Small intestine (tissue), 16 donors: ENCODE measurements at places on chromosomes 6 and 20. TPM values are rescaled to one million over a fixed set of nuclear protein-coding genes. Genes with fewer than 3 reads are reported as not detected.

DNA sequence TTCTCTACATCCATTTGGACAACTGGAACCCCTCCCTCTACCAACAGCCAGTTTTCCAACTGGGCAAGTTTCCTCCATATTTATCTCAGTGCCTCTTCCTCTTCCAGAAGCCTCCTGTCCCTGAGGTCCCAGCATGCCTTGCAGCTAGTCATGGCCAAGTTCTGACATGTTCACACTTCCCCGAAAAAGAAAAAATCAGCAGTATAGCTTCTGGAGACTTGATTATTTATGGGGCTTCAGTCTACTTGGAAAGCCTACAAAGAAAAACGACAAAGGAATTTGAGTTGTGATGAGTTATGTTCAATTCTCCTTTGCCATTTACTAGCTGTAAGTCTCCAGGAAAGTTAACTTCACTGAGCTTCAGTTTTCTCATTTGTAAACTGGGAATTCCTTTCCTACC is 406.5 kb downstream of the MAFB start:
- H3K36me3 ChIP-seq = no peaks in the 10 kb centered on the region
- no peaks in the 10 kb centered on the region for H3K27me3 ChIP-seq
- H3K4me3 ChIP-seq = no peak overlapping the region
- DNase-seq = no peak
- no peaks in the 10 kb centered on the region for H3K4me1 ChIP-seq

The CDSN gene
- 0.07 TPM for polyA plus RNA-seq

GRCh38 chr6:35487658-35488516 is 9.0 kb downstream of the TEAD3 start:
- peak; percentile 68 for DNase-seq
- peaks cover 56% of the 10 kb centered on the region for H3K36me3 ChIP-seq
- peaks cover 73% of the 10 kb centered on the region for H3K4me1 ChIP-seq
- peak overlapping the region; percentile 34 for H3K27ac ChIP-seq
- no peaks in the 10 kb centered on the region for H3K27me3 ChIP-seq

GRCh38 chr6:128244751-128245405 is 275.5 kb downstream of the PTPRK start:
- H3K4me1 ChIP-seq = no peaks in the 10 kb centered on the region
- DNase-seq = no peak
- H3K36me3 ChIP-seq = peaks cover 3% of the 10 kb centered on the region
- H3K27ac ChIP-seq = no peak overlapping the region
- H3K27me3 ChIP-seq = no peaks in the 10 kb centered on the region
- H3K4me3 ChIP-seq = no peak overlapping the region

DNA sequence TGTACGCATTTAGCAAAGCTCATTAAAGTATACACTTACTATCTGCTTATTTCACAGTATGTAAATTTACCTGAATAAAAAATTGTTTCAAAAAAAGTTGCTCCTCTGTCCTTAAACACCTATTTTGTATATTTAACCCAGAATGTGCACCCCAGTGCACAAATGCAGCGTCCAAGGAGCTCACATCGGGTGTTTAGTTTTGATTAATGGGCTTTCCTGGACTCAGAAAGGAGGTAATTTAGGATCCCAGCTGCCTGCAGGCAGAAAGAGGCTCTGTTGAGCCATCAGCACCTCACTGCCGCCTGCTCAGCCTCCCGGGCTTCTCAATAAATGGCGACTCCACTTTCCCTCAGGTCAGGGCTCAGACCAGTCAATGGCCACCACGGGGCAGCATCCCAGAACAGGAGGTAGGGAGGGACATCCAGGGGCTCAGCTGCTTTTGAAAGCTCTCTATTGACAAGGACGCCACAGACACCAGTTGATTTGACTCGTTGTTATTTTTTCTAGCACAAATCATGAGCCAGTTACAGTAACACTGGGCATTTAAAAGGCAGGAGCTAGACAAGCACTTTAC is 70.2 kb upstream of the TBC1D7 start:
- no peaks in the 10 kb centered on the region for H3K36me3 ChIP-seq
- no peaks in the 10 kb centered on the region for H3K4me1 ChIP-seq
- no peak overlapping the region for H3K27ac ChIP-seq
- no peak for DNase-seq

The RFX6 gene
- 5.7 TPM for polyA plus RNA-seq

DNA sequence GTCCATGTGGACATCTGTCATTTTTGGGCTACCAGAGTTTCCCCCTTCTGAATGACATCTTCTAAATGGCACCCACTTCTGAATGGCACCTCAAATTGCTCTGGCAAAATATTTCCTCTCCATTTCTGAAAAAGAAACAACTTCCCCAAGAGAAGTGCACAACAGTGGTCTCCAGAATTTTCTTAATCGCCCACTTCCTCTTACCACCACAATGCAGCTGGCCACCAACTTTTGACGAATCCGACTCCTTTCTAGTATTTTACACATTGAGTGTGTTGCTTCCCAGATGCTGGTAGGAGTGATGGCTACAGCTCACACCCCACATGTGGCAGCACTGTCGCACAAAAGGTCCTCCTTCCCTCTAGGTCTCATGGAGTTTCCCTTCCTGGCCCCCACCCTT is 216.1 kb downstream of the FOXA2 start:
- H3K4me3 ChIP-seq = no peak overlapping the region
- no peak overlapping the region for H3K27ac ChIP-seq
- no peaks in the 10 kb centered on the region for H3K36me3 ChIP-seq
- peaks cover 18% of the 10 kb centered on the region for H3K27me3 ChIP-seq
- H3K4me1 ChIP-seq = no peaks in the 10 kb centered on the region

GRCh38 chr6:130982941-130983456 is 80.0 kb downstream of the EPB41L2 start:
- no peak for DNase-seq
- no peak overlapping the region for H3K4me3 ChIP-seq
- H3K36me3 ChIP-seq = no peaks in the 10 kb centered on the region

DNA sequence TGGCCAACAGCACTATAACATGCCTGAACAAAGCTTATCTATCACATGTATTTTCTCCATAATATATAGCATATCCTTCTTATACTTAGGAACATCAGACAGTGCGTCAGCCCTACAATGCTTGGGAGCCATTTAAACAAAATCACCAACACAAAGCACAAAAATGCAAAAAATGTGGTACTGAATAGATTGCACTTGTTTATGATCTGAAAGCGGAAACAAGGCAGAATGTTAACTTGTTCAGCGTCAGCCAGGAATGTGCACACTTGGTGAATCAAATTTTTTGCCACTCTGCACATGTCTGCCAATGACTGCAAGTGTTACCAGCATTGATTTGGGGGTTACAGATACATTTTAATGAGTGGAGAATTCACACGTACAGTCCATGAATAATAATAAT is 14.8 kb downstream of the SLC35A1 start:
- H3K27me3 ChIP-seq = no peaks in the 10 kb centered on the region
- no peak overlapping the region for H3K27ac ChIP-seq
- peaks cover 17% of the 10 kb centered on the region for H3K36me3 ChIP-seq
- H3K4me1 ChIP-seq = no peaks in the 10 kb centered on the region

The KCNB1 gene
- not detected for polyA plus RNA-seq

DNA sequence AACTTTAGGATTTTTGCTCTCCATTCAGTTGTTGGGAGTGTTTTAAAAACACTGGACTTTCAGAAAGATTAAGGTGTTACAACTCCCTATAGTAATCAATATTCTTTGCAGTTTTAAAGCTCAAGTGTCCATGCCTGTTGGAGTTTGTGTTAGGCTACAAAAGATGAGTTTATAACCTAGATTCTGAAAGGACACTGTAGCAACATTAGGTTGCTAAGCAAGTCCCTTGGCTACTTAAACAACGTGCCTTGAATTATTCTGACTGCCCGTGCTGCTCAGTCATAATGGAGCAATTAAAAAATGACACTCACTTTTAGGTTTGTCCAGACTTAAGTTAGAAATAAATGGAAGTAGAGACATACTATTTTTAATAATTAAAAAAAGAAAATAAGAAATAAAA is 41.0 kb downstream of the KLHL32 start:
- no peaks in the 10 kb centered on the region for H3K4me1 ChIP-seq
- DNase-seq = no peak
- H3K36me3 ChIP-seq = no peaks in the 10 kb centered on the region
- H3K27me3 ChIP-seq = no peaks in the 10 kb centered on the region

The OTOR gene
- not detected for polyA plus RNA-seq

The RBM39 gene
- 418 TPM for polyA plus RNA-seq

The RIMS4 gene
- polyA plus RNA-seq = 9.3 TPM

- no peak overlapping the region for H3K4me3 ChIP-seq
- no peak overlapping the region for H3K27ac ChIP-seq
- no peaks in the 10 kb centered on the region for H3K4me1 ChIP-seq
- no peaks in the 10 kb centered on the region for H3K27me3 ChIP-seq
- no peak for DNase-seq
Observed at GRCh38 chr6:112352607-112353006, 5.5 kb downstream of the RFPL4B start.

GRCh38 chr6:16388488-16388887 is 150.1 kb downstream of the GMPR start:
- no peaks in the 10 kb centered on the region for H3K27me3 ChIP-seq
- no peaks in the 10 kb centered on the region for H3K4me1 ChIP-seq
- no peaks in the 10 kb centered on the region for H3K36me3 ChIP-seq
- DNase-seq = no peak
- no peak overlapping the region for H3K27ac ChIP-seq
- no peak overlapping the region for H3K4me3 ChIP-seq

DNA sequence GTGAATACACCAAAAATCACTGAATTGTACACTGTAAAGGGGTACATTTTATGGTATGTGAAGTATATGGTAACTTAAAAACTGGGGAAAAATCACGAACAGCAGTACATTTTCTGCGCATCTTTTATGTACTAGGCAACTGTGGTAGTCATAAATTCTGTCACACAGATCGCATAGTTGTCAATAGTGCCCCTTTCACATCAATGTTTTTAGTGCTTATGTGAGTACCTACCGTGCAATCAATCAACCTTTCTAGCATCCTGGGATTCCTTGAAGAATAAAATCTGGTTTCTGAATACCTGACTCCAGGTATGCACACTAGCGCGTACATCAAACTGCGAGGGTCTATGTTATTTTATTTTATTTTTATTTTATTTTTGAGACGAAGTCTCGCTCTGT is 637 bp upstream of the RPF2 start:
- H3K4me1 ChIP-seq = peaks cover 3% of the 10 kb centered on the region
- H3K27me3 ChIP-seq = no peaks in the 10 kb centered on the region
- peak overlapping the region; percentile 83 for H3K27ac ChIP-seq
- H3K36me3 ChIP-seq = peaks cover 3% of the 10 kb centered on the region

The JAG1 gene
- 63.7 TPM for polyA plus RNA-seq

The HLA-DPA1 gene
- 9.4 TPM for polyA plus RNA-seq

GRCh38 chr6:89351671-89352277 is 748 bp downstream of the UBE2J1 start:
- H3K36me3 ChIP-seq = peaks cover 4% of the 10 kb centered on the region
- peak; percentile 70 for DNase-seq
- H3K4me1 ChIP-seq = peaks cover 6% of the 10 kb centered on the region
- peak overlapping the region; percentile 99 for H3K27ac ChIP-seq

DNA sequence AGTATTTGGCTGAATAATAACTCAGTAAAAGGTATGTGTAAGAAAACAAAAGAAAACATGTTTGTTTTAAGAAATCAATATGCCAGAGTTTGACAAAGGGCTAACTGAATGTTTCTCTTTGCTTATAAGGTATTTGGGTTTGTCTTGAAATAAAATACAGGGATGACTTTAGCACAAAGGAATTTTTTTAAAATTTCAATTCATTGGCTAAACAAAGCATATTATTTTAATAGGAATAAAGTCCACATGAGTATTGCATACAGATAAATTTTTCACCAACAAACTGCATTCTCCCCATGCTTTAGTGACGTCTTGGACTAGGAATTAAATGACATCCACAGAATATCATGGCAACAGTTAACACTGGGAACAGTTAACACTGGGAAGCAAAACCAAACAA is 480.0 kb upstream of the JAG1 start:
- H3K36me3 ChIP-seq = no peaks in the 10 kb centered on the region
- H3K4me3 ChIP-seq = no peak overlapping the region
- no peak overlapping the region for H3K27ac ChIP-seq

DNA sequence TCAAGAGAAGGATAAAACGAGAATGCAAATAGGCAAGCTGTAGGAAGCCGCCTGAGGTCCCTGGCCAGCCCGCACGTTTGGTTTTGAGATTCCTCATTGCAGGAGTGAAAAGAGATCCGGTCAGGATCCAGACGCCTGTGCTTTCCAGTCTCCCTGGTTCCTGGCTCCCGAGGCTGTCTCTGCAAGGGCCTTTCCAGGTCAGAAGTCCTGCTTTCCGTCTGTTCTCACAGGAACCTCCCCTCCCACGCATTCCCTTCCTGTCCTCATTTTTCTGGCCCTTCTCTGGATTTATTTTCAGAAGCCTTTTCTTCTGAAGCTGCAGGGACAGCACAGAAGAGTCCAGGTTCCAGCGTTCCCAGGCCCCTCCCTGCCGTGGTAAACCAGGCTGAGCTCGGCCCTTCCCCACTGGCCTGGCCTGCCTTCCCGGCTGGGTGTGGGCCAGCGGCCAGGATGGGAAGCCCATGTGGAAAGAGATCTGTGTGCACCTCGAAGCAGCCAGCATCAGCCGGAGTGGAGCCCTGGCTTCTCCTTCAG is 54.0 kb downstream of the TMEM242 start:
- no peaks in the 10 kb centered on the region for H3K27me3 ChIP-seq
- DNase-seq = peak; percentile 24
- H3K4me1 ChIP-seq = no peaks in the 10 kb centered on the region
- no peak overlapping the region for H3K4me3 ChIP-seq

The ANGPT4 gene
- polyA plus RNA-seq = 0.70 TPM

GRCh38 chr6:162798546-162799266 is 70.9 kb downstream of the PACRG start:
- H3K4me1 ChIP-seq = no peaks in the 10 kb centered on the region
- H3K4me3 ChIP-seq = no peak overlapping the region
- no peaks in the 10 kb centered on the region for H3K27me3 ChIP-seq
- H3K36me3 ChIP-seq = no peaks in the 10 kb centered on the region

The TNFRSF21 gene
- polyA plus RNA-seq = 9.8 TPM

DNA sequence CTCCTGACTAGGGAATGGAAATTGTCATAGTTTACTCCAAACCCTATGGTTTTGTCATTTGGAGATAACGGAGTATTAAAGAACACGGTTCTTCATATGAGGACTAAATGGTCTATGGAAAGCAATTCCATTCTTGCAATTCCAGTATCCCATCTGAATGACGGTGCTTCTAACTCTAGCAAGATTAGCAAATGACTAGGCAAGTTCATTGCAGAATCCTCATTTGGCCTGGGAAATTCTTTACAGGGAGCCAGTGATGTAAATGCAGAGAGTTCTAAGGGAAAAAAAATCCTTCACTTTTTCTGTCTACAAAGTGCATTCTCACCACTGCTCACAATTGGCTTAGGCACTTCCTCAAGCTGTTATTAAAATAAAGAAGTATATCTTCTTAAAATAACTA is 111.5 kb downstream of the MOXD1 start:
- no peaks in the 10 kb centered on the region for H3K36me3 ChIP-seq
- H3K4me3 ChIP-seq = no peak overlapping the region
- DNase-seq = no peak
- no peaks in the 10 kb centered on the region for H3K4me1 ChIP-seq

The BTBD9 gene
- 5.1 TPM for polyA plus RNA-seq

DNA sequence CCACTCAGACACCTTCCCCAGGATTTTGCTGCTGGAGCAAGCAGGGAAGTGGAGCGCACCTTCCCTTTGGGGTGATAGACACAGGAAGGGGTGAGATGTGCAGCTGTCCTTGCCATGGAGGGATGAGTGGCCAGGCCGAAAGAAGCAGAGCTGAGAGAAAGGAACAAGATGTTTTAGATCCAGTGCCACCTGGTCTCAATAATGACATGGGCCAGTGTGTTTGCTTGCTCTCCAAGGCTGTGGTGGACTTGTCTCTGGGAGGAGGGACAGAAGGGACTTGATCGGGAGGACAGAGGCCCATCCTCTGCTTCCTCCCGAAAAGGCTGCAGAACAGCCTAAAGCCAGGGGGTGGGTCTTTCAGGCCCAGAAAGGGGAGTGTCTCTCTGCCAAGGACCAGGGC is 61.7 kb upstream of the CCDC167 start:
- H3K27ac ChIP-seq = no peak overlapping the region
- peaks cover 56% of the 10 kb centered on the region for H3K27me3 ChIP-seq
- H3K36me3 ChIP-seq = no peaks in the 10 kb centered on the region
- no peak overlapping the region for H3K4me3 ChIP-seq
